ENCODE measurements at places on chromosomes 5 and 9. TPM values are rescaled to one million over a fixed set of nuclear protein-coding genes. Genes with fewer than 3 reads are reported as not detected.

MBLAC2 gene
- 2.8 TPM for total RNA-seq

NRG2 gene
- total RNA-seq, result 0.33 TPM

SNCAIP gene
- total RNA-seq, result not detected

PCDHB6 gene
- total RNA-seq, result not detected

CCL27 gene
- total RNA-seq, result not detected

LIX1 gene
- not detected for total RNA-seq

SLC6A19 gene
- total RNA-seq, result not detected

TERT gene
- not detected for total RNA-seq

GRCh38 chr5:92179651-92180050, 796.5 kb upstream of the ARRDC3 start:
- DNase-seq, result no peak

- no peak for DNase-seq
Observed at GRCh38 chr5:143870362-143870761, 58.4 kb downstream of the HMHB1 start.

- DNase-seq, result no peak
Observed at GRCh38 chr5:176711883-176712282, 64.6 kb downstream of the TSPAN17 start.

- DNase-seq, result no peak
Observed at GRCh38 chr5:94900006-94900505, 281.6 kb downstream of the SLF1 start.

DNA sequence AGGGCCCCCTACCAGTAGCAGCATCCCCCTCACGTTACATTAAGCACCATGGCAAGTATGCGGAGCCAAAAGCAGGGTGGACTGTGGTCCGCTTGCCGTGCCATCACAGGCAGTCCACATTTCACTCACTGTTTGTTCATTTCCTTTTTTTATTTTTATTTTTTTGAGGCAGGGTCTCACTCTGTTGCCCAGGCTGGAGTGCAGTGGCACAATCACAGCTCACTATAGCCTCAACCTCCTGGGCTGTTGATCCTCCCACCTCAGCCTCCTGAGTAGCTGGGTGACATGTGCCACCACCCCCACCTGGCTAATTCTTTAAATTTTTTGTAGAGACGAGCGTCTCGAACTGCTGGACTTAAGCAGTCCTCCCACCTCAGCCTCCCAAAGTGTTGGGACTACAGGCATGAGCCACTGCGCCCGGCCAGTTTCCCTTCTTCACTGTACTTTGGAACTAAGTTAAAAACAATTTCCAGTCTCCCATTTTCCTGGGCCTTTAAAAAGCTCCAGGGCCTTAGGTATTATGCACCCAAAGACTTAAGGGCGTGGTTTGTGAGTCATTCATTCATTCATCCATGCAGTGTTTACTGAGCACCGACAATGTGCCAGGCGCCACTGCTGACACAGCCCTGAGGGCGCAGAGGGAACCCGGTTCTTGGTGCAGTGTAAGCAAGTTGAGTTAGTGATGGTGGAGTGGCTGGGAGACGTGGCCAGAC, 19.9 kb downstream of the PRRX2 start:
- no peak for DNase-seq

GRCh38 chr5:20215257-20215656, 227.3 kb upstream of the CDH18 start:
- DNase-seq, result no peak

GRCh38 chr5:6682239-6682638, 31.0 kb upstream of the TENT4A start:
- DNase-seq, result no peak

GRCh38 chr9:123470121-123470782, 114.3 kb downstream of the CRB2 start:
- no peak for DNase-seq

GRCh38 chr9:83012168-83012921, 50.6 kb downstream of the RASEF start:
- no peak for DNase-seq

DNA sequence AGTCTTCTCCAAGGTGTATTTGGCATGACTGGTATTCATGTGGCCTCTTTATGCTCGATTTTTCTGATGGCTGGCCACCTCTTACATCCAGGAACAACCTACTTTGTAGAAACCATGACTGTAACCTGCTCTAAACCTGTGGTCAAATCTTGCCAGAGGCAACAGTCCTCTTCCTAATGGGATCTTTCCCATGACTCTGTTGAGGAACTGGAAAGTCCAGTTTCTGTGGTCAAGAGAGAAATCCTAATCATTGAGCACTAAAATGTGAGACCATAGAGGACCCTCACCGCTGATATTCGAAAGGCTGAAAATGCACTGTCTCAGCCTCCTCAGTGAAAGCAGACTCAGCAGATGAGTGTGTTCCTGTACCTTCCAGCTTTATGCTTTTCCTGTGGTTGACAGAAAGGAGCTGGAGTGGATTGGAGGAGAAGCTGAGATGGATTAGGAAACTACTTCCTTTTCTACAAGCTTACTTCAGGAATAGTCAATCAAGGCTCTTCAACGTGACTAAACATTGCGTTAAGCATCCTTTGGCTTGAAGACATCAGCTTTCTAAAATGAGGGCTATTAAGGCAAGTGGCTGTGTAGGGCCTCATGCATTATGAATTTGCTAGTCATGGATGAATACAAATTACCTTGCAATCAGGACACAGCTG, 69.7 kb upstream of the DAPK1 start:
- DNase-seq, result no peak

DNA sequence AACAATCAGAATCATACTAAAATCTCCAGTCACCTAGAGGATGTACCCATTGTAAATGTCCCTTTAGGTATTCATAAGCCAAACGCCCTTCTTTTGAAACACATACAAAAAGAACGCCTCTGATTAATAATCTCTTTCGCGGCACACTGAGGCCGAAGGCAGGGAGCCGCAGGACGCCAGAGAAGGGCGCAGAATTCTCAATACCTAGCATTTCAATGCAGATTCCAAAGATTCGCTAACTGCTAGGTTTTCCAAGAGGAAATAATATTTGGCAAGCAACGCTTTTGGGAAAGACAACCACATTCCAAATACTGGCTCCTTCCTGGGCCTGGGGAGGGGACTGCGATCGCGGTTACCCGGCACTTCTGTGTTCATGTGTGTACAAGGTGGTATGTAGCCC, 203.3 kb downstream of the MEF2C start:
- no peak for DNase-seq

GRCh38 chr5:91283326-91283725, 99.8 kb downstream of the ARRDC3 start:
- no peak for DNase-seq

- DNase-seq, result no peak
Observed at GRCh38 chr5:10354048-10354872, 765 bp downstream of the MARCHF6 start.

DNA sequence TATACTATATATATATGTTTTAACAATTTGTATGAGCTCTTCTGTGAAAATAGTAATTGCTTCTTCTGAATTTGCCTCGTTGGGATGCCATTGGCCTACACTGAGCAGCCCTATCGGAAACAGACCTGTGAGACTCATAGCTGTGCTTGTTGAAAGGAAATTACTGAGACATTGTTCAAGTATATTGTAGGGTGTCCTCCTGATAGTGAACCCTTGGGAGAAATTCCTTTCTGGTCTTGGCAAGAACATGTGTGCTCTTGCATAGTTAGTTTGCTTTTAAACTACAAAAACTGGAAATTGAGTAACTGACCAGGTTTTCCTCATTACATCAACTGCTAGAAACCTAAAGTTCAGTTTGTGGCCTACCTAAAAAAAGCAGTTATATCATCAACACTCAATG, 160.9 kb downstream of the LURAP1L start:
- no peak for DNase-seq

GRCh38 chr9:77735494-77735893, 87.4 kb upstream of the GNA14 start:
- DNase-seq, result no peak

GRCh38 chr5:77828445-77828844, 52.3 kb upstream of the TBCA start:
- no peak for DNase-seq

GRCh38 chr9:5438301-5439162, 807 bp upstream of the PLGRKT start:
- peak; percentile 34 for DNase-seq

GRCh38 chr5:73996151-73996755, 370.3 kb downstream of the ARHGEF28 start:
- no peak for DNase-seq

DNA sequence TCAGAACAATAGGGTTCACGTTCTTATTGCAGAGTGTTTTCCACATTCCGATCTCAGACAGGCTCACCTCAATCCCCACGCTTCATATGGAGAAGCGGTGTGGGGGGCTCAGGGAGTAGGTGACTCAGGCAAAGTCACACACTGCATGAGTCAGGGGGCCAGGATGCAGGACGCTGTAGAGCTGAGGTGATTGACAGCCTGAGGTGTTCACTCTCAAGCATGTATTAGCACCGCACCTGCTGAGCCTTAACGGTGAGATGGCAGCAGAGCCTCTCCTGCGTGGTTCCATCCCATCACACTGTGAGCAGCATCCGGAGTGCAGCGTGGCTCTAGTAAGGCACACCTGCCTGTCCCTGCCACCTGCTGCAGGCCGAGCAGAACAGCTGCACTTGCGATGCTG, 194.0 kb downstream of the IRX2 start:
- DNase-seq, result no peak

GRCh38 chr5:176190886-176191755, 47.1 kb upstream of the SIMC1 start:
- no peak for DNase-seq

- DNase-seq, result no peak
Observed at GRCh38 chr5:98902733-98903132, 26.1 kb downstream of the CHD1 start.

DNA sequence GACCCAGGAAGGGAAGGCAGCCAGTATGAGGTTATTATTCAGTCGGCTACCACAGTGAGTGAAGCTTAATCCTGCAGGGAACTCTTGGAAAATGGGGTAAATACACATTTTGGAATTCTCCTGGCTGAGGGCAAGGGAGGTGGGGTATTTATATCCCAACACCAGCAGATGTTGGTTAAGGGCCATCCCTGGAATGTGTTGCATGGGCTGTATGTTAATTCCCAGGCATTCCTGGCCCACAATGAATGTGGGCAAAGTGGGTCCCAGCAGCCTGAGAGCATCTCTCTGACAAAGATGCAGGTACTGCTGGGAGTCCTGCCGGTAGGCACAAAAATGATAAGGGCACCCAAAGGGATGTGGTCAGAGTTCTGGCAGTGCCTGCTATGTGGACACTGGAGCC, 2.9 kb upstream of the GPRIN1 start:
- DNase-seq, result no peak

GRCh38 chr9:116073826-116074225, 79.8 kb upstream of the PAPPA start:
- no peak for DNase-seq

- no peak for DNase-seq
Observed at GRCh38 chr5:132876020-132876759, 2.7 kb downstream of the LEAP2 start.

DNA sequence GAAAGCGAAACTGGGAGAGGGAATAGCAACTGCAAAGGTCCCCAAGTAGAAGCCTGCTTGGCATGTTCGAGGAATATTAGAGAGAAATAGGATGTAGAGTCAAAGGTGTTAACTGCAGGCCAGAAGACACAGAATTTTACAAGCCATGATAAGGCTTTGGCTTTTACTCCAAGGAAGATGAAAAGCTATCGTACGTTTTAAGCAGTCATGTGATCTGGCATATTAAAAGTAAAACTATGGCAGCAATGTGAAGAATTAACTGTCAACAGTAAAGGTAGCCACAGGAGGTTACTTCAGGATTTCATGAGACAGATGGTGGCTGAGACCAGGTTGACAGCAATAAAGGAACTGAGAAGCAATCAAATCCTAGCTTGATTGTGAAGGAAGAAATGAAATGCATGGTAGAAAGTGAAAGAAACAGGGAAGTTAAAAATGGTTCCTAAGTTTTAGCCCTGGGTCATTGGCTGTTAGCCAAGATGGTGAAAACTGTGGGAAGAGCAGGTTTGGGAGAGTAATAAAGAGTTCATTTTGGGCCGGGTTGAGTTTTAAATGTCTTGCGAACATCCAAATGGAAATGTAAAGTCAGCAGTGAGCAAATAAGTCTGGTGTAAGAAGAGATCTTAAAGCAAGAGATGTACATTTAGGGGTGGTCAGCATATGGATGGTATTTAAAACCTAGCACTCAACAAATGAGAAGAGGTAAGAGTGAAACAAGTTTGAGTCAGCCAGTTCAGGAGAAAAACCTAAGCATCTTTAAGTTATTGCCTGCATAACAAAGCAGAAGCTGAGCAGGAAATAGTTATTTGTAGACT, 20.3 kb upstream of the TTC33 start:
- DNase-seq, result no peak

DNA sequence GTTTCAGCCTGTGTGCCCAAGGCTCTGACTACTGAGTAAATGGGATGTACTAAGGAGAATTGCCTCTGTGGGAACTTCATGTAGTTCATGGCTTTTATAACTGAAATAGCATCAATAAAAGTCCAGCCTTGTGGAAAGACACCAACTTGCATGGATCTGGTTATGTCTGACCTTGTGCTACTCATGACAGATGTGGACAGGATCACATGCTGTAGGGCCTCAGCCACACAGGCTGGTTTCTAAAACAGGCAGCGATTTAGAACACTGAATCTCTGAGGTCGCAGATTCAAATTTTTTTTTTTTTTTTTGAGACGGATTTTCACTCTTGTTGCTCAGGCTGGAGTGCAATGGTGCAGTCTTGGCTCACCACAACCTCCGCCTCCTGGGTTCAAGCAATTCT, 66.5 kb upstream of the SPIN1 start:
- DNase-seq, result no peak

DNA sequence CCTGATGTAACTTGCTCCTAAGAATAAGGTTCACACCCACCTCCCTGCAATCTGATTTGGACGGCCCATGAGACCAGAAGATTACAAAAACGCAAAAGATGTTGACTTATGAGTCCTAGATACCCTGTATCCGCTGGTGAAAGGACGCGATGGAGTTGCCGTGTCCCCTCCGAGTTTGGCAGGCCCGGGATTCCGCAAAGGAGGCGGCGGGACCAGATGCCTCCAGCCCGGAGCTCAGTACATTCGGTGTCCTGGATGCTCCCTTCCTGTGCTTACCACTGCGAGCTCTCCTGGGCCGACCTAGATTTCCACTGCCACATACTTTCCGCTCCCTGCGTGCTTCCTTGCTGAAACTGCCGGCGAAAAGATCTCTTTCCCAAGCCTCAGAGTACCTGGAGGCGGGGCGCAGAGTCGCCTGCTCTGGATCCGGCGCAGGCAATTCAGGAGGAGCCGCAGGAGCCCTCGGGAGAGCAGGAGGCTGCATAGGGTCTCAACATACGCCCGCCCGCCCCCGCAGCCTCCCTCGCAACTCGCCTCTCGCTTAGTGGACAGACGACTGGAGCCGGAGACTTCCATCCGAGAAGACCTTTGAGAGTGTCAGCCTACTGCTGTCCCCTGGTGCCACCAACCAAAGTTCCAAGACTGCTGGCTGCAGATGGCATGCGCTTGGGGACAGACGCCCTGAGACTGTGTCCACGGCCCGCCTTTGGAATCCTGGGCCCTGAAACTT, 39.8 kb downstream of the ANXA2R start:
- no peak for DNase-seq

- no peak for DNase-seq
Observed at GRCh38 chr5:85108471-85108870, 723.8 kb upstream of the EDIL3 start.

GRCh38 chr5:107958861-107959260, 288.1 kb upstream of the EFNA5 start:
- no peak for DNase-seq

GRCh38 chr5:155459889-155460500, 446.4 kb downstream of the KIF4B start:
- no peak for DNase-seq

All from CD8-positive, alpha-beta T cell (primary cell).